ENCODE measurements at places on chromosomes 4 and X. TPM values are rescaled to one million over a fixed set of nuclear protein-coding genes. Genes with fewer than 3 reads are reported as not detected.

PDZD11 gene
- polyA plus RNA-seq = 55.9 TPM

ARMCX5 gene
- polyA plus RNA-seq = 15.9 TPM

DNA sequence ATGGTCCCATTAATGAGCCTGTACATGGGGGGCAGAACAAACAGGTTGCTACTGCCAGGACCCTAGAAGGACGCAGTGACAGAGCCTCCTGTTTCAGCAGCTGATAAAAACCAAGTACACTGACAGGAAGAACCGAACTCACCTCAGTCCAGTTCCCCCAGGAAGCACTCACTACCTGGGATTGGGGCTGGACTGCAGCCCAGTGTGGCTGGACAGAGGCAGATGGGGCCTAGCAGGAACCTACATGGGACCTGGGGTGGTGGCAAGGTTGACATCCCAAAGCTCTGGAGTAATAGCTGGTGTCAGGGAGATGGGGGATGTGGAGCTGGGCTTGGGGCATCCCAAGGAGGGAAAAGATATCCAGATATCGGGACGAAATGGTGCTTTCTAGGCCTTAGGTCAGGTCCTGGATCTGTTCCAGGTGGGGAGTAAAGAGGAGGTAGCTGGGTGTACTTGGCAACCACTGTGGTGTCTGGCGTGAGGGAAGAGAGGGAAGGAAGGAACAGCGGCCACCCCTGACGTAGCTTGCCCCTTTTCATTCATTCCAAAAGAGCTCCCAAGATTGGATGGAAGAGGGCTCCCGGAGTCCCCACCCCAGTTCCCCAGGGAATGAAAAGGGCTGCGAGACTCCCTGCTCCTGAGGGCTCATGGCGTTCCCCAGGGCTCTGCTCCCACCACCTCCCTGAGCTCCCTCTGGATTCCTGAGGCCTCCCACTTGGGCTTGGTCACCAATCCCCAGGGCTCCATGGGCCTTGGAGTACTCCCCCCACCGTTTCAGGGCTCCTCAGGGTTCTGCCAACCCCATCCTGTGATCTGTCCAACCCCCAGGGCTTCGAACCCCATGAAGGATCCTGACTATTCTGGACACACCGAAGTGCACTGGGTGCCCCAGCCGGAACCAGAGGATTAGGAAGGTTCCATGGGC lies 4.5 kb downstream of the EMD start:
- no peak for DNase-seq

GRCh38 chrX:113726898-113727297 lies 857.0 kb upstream of the HTR2C start:
- no peak for DNase-seq

DNA sequence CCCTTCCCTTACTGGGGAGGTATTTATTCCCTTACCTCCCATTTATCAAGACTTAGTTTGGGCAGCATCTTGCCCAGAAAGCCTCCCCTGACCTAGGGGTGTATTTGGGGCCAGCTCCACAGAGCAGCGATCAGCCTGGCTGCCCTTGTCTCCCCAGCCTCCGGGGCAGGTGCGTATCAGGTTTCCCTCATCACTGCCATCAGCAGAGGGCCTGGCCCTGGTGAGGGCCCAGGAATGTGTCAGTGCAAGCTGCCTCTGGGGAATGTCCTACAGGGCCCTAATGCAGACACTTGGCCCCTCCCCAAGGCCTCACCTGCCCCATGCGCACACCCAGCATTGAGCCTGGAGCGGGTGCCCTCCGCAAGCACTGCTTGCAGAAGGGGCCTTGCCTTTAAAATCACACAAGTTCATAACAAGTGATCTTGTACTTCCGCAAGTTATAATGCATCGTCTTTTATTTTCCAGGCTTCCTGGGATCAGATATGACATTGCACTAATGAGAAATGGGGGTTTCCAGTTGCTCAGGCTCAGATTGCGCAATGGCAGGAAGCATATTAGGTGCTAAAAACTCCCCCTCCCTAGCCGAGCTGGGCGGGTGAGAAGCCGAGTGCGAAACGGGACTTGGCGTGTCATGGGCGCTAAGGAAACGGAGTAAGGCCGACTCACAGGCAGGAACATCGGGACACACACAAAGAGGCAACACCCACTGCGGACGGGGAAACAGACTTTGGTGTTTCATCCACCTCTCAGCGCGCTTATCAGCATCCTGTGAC lies 25.4 kb upstream of the AFAP1 start:
- DNase-seq = no peak

GRCh38 chr4:158295053-158295452 lies 84.8 kb downstream of the TMEM144 start:
- DNase-seq = no peak

GRCh38 chr4:185217408-185217975 lies 8.1 kb downstream of the SNX25 start:
- no peak for DNase-seq
